Kidney glomerular epithelial cell (primary cell): ENCODE measurements at places on chromosomes 6 and 20.

DNA sequence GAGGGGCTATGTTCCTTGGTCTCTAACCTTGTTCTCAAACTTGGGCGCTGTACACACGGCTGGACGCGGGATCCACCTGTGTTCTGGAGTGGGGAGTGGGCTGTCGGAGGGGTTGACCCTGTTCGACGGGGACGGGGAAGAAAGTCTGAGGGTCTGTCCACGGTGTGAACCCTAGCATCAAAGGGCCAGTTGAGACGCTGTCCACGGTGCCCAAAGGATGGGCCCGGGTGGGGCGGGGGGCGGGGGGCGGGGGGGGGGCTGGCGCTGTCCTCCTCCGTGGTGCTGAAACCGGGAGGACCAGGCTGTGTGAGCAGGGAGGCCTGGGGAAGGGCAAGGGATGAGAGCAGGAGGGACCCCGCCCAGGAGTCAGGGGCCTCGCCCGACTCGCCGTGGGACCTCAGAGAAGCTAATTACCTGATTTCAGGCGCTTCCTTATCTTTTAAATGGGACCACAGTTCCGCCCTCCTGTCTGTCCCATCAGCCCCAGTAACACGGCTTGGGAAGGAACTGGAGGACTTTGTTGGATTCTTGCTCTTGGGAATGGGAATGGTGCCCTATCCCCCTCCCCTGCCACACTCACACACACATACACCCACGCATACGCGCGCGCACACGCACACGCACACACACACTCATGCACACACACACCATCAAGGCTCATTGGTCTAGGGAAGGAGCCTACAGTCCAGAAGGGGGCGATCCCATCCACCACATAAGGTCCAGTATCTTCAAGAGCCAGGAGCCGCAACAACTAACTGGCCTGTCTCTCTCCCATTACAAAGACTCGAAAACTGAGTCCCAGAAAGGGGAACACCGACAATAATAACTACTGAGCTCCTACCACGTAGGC lies 1.0 kb upstream of the VSTM2L start:
- DNase-seq: peak; percentile 33

- no peak for DNase-seq
These were observed 32.1 kb downstream of the KIAA1755 start for GRCh38 chr20:38228436-38228835.

DNA sequence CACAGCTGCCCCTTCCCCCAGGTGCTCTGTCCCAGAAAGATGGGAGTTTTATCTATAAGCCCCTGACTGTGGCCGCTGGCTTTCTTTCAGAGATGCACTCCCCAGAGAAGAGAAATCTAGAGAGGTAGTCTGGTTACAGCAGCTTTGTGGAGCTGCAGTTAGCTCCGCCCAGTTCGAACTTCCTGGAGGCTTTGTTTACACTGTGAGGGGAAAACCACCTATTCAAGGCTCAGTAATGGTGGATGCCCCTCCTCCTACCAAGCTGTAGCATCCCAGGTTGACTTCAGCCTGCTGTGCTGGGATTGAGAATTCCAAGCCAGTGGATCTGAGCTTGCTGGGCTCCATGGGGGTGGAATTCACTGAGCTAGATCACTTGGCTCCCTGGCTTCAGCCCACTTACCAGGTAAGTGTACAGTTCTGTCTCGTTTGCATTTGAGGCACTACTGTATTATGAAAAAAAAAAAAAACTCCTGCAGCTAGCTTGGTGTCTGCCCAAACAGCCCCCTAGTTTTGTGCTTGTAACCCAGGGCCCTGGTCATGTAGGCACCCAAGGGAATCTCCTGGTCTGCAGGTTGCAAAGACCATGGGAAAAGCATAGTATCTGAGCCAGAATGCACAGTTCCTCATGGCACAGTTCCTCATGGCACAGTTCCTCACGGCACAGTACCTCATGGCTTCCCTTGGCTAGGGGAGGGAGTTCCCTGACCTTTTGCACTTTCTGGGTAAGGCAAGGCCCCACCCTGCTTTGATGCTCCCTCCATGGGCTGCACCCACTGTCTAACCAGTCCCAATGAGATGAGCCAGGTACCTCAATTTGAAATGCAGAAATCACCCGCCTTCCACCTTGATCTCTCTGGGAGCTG lies 275.0 kb downstream of the CENPW start:
- no peak for DNase-seq

DNA sequence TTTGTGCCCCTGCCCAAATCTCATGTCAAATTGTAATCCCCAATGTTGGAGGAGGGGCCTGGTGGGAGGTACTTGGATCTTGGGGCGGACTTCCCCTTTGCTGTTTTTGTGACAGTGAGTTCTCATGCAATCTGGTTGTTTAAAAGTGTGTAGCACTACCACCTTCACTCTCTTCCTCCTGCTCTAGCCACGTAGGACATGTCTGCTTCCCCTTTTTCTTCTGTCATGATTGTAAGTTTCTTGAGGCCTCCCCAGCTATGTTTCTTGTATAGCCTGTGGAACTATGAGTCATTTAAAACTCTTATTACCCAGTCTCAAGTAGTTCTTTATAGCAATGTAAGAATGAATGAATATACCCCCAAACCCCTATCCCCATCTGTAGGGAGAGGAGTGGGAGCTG lies 1013.7 kb upstream of the MAP3K7 start:
- DNase-seq: no peak

GRCh38 chr6:24876499-24877465 lies 59.0 kb downstream of the RIPOR2 start:
- no peak for DNase-seq

DNA sequence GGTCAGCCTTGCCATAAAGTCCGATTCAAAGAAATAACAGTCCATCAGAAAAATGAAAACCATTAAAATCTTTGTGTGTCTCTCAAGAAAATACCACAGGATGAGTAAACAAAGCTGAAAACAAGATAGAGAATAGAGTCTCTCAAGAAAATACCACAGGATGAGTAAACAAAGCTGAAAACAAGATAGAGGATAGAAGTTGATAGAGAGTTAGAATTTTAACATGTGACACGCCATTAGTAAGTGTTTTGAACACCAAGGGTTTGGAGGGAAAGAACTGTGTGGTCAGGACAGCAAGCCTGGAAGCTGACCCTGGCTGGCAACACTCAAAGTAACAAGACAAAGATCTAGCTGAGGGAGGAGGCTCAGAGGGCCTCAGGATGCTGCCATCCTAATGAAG lies 43.9 kb upstream of the PRND start:
- no peak for DNase-seq
